Stimulated activated CD4-positive, alpha-beta T cell treated with anti-CD3 and anti-CD28 coated beads, Interleukin-1b, Interleukin-23, amount 100 ng/mL, for 48 hours (primary cell): ENCODE measurements at places on chromosomes 2 and 18.

DNA sequence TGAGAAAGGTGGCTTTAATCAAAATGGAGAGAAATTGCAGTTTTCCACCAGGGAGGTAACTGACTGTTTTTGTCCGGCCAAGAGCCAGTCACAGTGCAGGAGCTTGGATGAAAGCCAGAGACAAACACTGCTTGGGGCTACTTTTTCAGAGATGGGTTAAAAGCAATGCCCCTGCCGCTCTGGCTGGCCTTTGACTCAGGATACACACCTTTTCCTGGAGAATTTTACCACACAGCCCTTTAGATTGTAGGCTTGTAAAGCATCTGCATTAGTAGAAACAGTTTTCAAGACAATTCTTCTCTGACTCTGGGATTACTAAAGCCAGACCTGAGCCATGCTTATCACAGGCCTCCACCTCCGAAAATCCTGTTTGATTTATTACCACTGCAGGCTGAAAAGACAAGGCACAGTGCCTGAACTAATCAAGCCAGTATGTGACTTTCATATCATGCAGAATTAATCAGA, 79.7 kb downstream of the CCBE1 start:
- no peak for DNase-seq

DNA sequence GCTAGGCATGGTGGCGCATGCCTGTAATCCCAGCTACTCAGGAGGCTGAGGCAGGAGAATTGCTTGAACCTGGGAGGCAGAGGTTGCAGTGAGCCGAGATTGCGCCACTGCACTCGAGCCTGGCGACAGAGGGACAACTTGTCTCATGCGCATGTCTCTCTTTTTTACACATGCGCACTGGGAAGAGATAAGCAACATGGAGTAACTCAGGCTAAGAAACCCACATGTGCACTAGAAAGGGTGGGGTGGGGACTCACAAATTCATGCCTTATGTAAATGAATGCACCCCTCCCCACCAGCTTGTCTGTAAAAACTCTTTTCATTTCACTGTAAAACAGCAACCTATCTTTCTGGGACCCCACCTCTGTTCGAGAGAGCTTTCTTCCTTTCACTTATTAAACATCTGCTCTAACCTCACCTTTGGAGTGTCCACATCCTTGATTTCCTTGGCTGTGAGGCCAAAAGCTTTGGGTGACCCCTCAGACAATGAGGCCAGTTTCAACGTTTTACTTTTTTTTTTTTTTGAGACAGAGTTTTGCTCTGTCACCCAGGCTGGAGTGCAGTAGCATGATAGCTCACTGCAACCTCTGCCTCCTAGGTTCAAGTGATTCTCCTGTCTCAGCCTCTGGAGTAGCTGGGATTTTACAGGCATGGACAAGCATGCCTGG, 91.6 kb upstream of the RMP24 start:
- no peak for DNase-seq

GRCh38 chr2:43905871-43906270, 67.1 kb downstream of the ABCG8 start:
- no peak for DNase-seq

DNA sequence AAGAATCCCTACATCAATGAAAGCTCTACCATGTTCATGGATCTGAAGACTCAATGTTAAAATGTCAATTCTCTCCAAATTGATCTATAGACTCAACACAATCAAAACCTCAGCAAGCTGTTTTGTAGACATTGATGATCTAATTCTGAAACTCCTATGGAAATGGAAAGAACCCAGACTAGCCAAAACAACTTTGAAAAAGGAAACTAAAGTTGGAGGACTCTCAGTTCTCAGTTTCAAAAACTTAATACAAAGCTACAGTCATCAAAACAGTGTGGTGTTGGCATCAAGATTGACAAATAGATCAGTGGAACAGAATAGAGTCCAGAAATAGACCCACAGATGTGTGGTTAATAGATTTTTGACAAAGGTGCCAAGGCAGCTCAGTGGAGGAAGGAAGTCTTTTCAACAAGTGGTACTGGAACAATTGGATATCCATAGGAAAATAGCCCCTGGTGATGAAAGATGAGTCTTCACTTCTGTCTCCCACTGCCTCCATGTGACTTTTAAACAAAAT, 30.4 kb downstream of the LBH start:
- no peak for DNase-seq

DNA sequence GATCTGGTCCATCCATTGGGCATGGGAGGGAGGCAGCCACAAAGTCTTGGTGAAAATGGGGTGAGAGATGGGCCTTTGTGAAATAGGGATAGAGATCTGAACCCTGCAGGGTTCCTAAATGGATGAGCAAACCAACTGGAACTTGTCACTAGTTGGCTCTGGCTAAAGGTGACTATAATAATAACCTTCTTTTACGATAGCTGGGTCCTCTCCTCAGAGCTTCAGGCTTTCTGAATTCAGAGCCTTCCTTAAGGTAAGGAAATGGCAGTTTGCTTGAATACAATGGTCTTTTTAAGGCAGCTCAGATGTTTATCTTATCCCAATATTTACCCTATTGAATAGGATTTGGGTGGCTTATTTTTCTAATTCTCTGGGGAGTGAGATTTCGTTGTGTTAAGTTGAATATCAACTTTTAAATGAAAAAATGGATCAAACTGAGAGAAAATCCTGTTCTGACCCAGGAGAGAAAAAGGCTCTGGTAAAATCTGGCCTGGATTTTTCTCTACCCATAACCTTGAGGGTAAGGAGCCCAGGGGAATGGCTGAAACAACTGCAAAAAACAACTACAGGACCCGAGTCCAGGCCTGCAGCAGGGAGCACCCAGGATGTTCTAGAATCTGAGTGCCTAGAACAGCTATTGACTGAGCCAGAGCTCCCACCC, 61.1 kb upstream of the CXCR4 start:
- no peak for DNase-seq

DNA sequence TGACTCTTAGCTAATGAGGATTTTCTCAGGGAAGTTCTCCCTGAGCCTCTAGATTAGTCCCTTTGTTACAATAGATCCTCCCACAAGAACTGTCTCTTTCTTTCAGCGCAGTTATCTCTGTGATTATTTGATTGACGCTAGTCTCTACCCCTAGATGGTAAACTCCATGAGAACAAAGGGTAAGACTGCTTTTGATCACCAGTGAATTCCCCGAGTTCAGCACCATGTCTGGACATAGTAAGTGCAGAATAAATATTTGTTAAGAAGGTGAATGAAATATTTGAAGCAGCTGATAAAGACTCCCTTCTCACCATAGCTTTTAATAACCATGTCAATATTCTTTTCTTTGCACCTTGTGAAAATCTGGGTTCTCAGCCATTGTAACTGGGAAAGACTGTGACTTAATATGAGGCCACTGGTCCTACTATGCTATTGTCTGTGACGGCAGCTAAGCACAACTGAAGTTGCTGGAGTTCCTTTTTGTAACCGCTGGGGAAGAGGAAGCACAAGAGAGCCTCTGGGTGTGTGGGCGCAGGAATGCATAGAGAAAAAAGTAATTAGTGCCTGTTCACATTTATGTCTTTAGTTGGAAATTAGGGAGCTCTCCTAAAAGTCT, 214.7 kb downstream of the TGIF1 start:
- no peak for DNase-seq
